Purkinje cell (primary cell): ENCODE measurements at places on chromosomes 13 and 19. TPM values are rescaled to one million over a fixed set of nuclear protein-coding genes. Genes with fewer than 3 reads are reported as not detected.

The PRODH2 gene
- not detected in 2 replicates for polyA plus RNA-seq

The PSG1 gene
- polyA plus RNA-seq: 0.67 TPM in 1 of 2 replicates, not detected in the other

The S1PR5 gene
- 0.32 TPM in 1 of 2 replicates, not detected in the other for polyA plus RNA-seq

The KIR2DL4 gene
- polyA plus RNA-seq: not detected in 2 replicates

The FUT2 gene
- polyA plus RNA-seq: 0.13 and 0.17 TPM in 2 replicates

The NOP53 gene
- polyA plus RNA-seq: 0.73 and 7.4 TPM in 2 replicates

The RNF113B gene
- 0.69 TPM in 1 of 2 replicates, not detected in the other for polyA plus RNA-seq

The LCP1 gene
- polyA plus RNA-seq: 11.8 and 20.9 TPM in 2 replicates

The PLVAP gene
- not detected in 2 replicates for polyA plus RNA-seq

The ZNF471 gene
- polyA plus RNA-seq: 3.4 and 7.1 TPM in 2 replicates

The BRSK1 gene
- 0.44 and 2.8 TPM in 2 replicates for polyA plus RNA-seq

The BCL3 gene
- polyA plus RNA-seq: 0.70 and 5.7 TPM in 2 replicates

The LYPD3 gene
- not detected in 2 replicates for polyA plus RNA-seq

The WDR88 gene
- not detected in 2 replicates for polyA plus RNA-seq

The KLK1 gene
- not detected in 2 replicates for polyA plus RNA-seq

The POSTN gene
- polyA plus RNA-seq: 3.1 TPM in 1 of 2 replicates, not detected in the other

The KASH5 gene
- polyA plus RNA-seq: not detected in 2 replicates

The CEACAM1 gene
- polyA plus RNA-seq: 0.32 TPM in 1 of 2 replicates, not detected in the other

The CRB3 gene
- polyA plus RNA-seq: not detected in 2 replicates

The ATF5 gene
- 0.49 and 0.73 TPM in 2 replicates for polyA plus RNA-seq

The PRR36 gene
- 0.87 and 1.3 TPM in 2 replicates for polyA plus RNA-seq

The REEP6 gene
- 2.2 and 3.7 TPM in 2 replicates for polyA plus RNA-seq

The OR7G2 gene
- not detected in 2 replicates for polyA plus RNA-seq

The ZNF714 gene
- polyA plus RNA-seq: 14.6 and 25.1 TPM in 2 replicates

The NCR1 gene
- polyA plus RNA-seq: not detected in 2 replicates

The RDH8 gene
- polyA plus RNA-seq: not detected in 2 replicates

The NOTCH3 gene
- 0.41 and 0.54 TPM in 2 replicates for polyA plus RNA-seq

The PODNL1 gene
- polyA plus RNA-seq: not detected in 2 replicates

The CD209 gene
- polyA plus RNA-seq: not detected in 2 replicates

The CXCL17 gene
- not detected in 2 replicates for polyA plus RNA-seq

The FXYD5 gene
- 7.1 TPM in 1 of 2 replicates, not detected in the other for polyA plus RNA-seq

The ANKRD24 gene
- polyA plus RNA-seq: 0.25 and 1.1 TPM in 2 replicates

The MYBPC2 gene
- polyA plus RNA-seq: not detected in 2 replicates

The NLRP4 gene
- polyA plus RNA-seq: not detected in 2 replicates

The OR10H4 gene
- polyA plus RNA-seq: not detected in 2 replicates

The SLC25A41 gene
- polyA plus RNA-seq: not detected in 2 replicates

The CYP2F1 gene
- not detected in 2 replicates for polyA plus RNA-seq

The TIMM13 gene
- 64.5 and 79.8 TPM in 2 replicates for polyA plus RNA-seq

The ATXN8OS gene
- 15.0 and 25.1 TPM in 2 replicates for polyA plus RNA-seq

The SIGLEC8 gene
- polyA plus RNA-seq: not detected in 2 replicates

The ICAM5 gene
- polyA plus RNA-seq: 0.24 TPM in 1 of 2 replicates, not detected in the other

The ZNF556 gene
- polyA plus RNA-seq: 0.20 TPM in 1 of 2 replicates, not detected in the other

The TRPM4 gene
- 0.55 and 2.0 TPM in 2 replicates for polyA plus RNA-seq

The CATSPERD gene
- not detected in 2 replicates for polyA plus RNA-seq

The FCER2 gene
- polyA plus RNA-seq: not detected in 2 replicates

The APLP1 gene
- 223 and 377 TPM in 2 replicates for polyA plus RNA-seq

The ZNF541 gene
- not detected in 2 replicates for polyA plus RNA-seq

The ATP4B gene
- not detected in 2 replicates for polyA plus RNA-seq

The PSG11 gene
- not detected in 2 replicates for polyA plus RNA-seq
